ENCODE measurements at places on chromosomes 3 and 15. TPM values are rescaled to one million over a fixed set of nuclear protein-coding genes. Genes with fewer than 3 reads are reported as not detected.

DNA sequence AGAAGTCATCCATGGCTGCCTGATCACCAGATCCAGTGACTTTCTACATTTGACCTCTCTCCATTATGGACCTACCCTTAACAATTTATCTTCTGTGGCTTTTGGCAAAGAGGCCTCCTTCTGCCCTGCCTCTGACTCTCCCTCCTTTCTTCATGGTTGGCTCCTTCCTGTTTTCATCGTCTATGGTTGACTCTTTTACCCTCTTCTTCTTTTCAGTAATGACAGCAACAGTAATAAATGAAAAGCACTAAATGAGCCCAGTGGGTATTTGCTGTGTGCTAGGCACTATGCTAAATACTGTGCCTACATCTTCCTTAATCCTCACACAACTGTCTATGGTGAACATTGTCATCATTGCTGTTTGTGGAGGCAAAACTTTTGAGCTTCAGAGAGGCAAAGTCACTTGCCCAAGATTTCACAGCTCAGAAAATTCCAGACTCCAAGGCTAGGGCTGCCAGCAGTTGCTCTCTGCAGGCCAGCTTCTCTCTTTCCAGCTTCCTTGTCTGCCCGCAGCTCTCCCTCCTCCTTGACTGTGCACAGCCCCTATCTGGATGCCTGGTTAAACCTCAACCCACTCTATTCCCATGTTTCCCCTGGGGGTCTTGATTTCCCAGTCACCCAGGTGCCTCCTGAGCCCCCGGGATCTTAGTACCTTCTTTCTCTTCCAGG is 24.6 kb downstream of the ITPR1 start:
- no peak for DNase-seq

DNA sequence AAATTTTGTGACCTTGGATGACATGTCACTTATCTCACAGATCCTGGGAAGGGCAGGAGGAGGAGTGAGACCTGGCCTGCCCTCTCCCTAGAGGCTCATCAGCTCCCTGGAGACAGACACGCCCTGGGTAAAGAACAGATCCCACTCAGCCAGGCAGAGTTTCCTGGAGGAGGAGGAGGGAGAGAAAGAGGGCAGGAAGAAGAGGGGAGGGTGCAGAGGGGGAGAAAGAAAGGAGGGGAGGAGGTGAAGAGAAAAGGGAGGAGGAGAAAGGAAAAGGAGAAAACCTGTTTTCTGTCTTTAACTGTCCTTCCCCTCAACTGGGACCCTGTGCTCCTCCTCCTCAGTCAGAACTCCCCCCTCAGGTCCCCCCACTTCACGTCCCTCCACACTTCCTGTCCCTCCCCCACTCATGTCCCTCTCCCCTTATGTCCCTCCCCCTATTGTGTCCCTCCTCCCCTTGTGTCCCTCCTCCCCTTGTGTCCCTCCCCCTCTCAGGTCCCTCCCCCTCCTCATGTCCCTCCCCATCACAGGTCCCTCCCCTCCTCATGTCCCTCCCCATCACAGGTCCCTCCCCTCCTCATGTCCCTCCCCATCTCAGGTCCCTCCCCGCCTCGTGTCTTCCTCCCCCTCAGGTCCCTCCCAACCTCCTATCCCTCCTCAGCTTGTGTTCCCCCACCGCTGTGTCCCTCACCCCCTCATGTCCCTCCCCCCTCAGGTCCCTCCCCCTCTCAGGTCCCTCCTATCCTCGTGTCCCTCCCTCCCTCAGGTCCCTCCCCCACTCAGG is 52.3 kb upstream of the CGNL1 start:
- no peak for DNase-seq

NR2E3 gene
- total RNA-seq, result not detected

DNA sequence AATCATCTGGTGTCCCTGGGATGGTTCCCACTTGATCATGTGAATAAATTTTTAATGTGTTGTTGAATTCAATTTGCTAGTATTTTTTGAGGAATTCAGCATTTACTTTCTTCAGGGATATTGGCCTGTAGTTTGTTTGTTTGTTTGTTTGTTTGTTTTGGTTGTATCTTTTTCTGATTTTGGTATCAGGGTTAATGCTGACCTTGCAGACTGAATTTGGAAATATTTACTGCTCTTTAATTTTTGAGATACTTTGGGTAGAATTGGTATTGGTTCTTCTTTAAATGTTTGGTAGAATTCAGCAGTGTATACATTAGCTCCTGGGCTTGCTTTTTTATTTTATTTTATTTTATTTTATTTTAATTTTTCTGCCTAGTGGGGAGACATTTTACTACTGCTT is 803.7 kb downstream of the NAALADL2 start:
- DNase-seq, result no peak

TTC21A gene
- 0.25 TPM for total RNA-seq

- DNase-seq, result no peak
Measured at GRCh38 chr3:173630849-173631248, 233.3 kb downstream of the NLGN1 start.

GRCh38 chr3:189355481-189356201 is 183.9 kb downstream of the TPRG1 start:
- peak; percentile 70 for DNase-seq

PP2D1 gene
- total RNA-seq, result not detected

DNA sequence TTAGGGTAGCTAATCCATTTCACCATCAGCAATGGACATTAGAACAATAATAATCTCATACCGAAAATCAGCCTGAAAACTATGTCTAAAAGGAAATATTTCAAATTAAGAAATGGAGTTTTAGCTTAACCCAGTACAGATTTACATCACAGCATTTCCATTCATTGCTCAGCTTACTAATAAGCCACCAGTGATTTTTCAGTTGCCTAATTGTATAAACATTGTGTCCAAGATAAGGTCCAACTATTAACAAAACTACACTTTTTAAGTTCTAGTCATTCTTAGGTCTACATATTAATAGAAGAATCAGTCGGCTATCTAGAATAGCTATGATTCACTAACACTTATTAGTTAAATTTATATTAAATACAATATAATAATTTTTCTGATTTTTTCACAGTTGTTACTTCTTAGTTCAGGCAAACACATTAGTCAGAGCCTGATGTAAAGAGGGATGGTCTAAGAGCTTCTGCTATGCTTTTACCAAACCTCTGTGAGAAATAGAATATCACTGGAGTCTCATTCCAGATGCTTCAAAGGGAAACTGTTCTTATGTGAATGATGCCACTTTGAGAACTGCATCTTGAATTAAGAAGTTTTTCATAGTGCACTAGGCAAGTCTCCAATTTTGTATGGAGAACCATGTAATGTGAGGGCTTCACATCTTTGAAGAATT is 74.1 kb downstream of the CMSS1 start:
- DNase-seq, result peak; percentile 41

GRCh38 chr3:192317564-192317963 is 409.8 kb downstream of the FGF12 start:
- DNase-seq, result no peak

ADGRG7 gene
- total RNA-seq, result not detected

All from GM23248 (cell line).